Pancreas (tissue), 10 donors: ENCODE measurements at places on chromosomes 6 and 20. TPM values are rescaled to one million over a fixed set of nuclear protein-coding genes. Genes with fewer than 3 reads are reported as not detected.

- no peak for DNase-seq
These were observed 108.6 kb downstream of the VIP start for GRCh38 chr6:152859225-152859624.

The TGM3 gene
- 0.06 TPM for total RNA-seq

DNA sequence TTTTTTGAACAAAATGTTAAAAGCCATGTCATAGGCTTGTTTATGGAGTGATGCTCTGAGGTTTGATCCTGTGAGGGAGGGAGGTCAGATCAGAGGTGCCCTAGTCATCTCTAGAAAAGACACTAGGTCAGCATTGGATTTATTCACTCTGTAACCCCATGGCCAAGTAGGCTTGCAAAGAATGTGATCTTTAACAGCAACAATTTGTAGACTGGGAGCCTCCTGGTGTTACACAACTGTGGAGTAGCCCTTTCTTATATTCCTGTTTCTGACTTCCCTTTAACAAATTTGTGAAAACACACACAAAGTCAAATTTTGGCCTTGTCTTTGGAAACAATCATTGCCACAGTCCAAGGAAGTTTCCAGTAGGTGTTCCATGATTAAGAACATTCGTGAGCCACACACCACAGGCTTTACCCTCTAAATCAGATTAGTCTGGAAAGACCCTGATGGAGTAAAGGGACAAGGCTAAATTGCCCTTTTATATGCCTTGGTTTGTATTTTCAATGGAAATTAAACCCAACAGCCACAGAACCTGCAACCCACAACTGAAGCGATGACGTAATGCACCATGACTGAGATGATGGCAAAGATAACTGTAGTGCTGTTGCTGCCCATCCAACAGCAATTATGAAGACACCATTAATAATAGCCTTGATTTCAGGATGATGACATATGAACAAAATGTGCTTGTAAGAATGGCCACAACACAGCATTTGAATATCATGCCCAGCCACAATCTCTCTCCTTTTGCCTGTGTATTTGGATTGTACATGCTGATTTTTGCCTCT lies 22.1 kb downstream of the SCP2D1 start:
- DNase-seq, result no peak

DNA sequence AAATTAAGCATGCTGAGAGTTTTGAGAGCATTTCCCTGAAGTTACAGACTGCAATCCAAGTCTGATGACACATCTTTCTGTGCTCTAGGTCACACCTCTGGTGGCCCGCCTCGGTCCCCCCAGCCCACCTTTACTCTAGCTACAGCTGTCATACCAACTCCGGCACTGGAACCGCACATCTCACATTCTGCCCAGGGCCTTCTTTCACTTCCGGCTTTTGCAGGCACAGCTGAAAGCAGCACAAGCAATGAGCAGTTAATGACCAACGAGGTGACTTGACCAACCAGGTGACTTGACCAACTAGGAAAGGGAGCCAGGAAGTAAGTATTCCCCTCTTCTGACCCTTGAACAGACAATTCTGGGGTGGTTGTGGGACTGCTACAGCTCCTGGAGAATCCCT lies 88.6 kb upstream of the MOCS1 start:
- DNase-seq, result no peak

DNA sequence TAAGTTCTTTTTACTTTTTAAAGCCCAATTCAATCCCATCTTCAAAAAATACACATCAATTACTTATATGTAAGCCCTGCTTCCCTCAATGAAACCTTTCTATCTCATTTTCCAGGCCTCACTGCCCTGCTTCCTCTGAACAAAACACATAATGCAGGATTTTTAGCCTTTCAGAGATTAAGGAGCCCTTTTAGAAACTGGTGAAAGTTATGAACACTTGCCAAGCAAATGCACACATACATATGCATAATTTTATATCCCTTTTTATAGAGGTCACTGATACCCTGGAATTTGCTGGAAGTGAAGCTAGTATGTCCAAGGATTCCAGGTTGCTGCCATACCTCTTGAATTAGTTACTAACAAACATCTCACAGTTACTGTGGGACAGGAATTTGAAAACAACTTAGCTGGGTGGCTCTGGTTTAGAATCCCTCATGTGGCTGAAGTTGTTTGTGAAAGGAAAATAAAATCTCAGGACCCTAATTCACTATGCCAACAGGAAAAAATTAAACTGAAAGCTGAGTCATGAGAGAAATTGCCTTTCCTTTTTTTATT lies 75.8 kb downstream of the UBE3D start:
- no peak for DNase-seq

The DEFB132 gene
- total RNA-seq, result not detected

DNA sequence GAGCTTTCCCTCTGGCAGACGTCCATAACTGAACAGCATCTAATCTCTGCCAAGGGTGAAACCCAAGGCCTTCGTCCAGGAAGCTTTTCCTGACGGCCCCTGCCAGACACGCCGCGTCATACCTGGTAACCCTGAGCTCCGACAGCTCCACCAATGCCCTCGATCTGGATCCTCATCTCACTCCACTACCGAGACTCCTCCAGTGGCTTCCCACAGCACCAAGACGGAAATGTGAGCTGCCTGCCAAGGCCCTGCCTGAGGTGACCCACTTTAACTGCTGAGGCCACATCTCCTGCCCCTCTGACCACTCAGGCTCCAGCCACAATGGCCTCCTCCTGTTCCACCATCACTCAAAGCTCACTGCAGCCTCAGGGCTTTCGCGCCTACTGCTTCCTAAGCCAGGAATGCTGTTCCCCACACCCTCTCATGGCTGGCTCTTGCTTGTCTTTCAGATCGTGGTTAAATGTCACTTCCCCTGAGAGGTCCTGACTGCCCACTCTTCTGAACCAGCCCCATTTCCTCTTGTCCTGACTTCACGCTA lies 143.2 kb downstream of the PREX1 start:
- peak; percentile 48 for DNase-seq
